Activated T-cell treated with anti-CD3 and anti-CD28 coated beads, Interleukin-2, amount 50 U/mL, for 72 hours (primary cell): ENCODE measurements at places on chromosomes 4 and X.

DNA sequence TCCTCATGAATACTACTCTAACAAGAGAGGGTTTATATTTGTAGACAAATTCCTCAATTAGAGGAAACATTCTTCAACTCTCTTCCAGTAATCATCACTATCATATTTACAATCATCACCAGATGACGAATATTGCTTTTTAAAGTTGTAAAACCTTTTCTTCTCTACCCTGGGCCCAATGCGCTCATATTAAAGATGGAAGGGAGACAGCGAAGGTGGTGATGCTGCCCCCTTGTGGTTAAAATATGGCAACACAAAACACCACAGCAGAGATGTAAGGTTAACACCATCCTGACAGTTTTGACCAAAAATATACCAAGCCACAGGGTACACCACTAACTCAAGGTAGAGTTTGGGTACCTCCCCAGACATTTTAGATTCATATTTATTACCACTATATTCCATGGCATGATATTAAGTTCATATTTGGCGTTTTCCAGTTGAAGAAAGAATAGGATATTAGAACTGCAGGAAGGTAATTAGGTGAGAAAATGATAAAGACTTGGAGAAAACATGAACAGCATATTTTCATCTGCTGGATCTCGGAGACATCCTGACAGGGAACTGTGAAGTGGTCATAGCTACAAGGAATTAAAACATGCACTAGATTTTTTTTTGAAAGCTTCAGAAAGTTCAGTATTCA, 72.8 kb downstream of the SLC9A7 start:
- peak; percentile 36 for DNase-seq

DNA sequence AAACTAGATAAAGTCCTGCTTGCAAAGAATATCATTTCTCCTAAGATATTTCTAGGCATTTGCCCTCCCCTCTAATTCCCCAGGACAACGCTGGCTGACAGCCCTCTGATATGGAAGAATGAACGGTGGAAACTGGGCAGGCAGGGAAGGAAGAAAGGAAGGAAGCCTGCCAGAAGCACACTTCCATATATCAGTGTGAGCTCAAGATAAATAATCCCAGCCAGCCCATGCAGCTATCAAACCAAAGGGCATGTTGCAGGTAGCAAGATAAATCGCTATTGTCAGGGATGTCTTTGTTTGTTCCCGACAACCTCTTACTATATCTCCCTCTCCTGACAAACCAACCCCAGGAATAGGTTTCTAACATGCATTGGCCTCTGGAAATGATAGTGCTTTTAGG, 412.8 kb downstream of the HNRNPD start:
- no peak for DNase-seq

DNA sequence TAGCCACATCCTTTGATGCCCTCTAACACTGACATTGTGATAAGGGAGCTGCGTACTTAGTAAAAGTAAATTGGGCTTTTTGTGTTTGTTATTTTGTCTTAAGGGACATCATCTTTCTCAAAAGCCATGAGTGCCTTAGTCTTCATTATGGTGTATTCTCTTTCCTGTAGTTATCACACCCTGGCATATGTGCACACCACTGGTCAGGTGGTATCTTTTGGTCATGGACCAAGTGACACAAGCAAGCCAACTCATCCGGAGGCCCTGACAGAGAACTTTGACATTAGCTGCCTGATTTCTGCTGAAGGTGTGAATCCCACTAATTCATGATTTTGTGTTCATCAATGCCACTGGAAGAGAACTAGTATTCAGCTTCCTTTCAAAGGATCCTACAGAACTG, 18.0 kb downstream of the HERC6 start:
- DNase-seq = no peak

- no peak for DNase-seq
These were observed 1256.5 kb downstream of the STIM2 start for GRCh38 chr4:28117084-28117682.

GRCh38 chr4:87073199-87074120, 138.6 kb downstream of the AFF1 start:
- peak; percentile 50 for DNase-seq
